ENCODE measurements at places on chromosomes 13 and 19.

GRCh38 chr13:89628567-89628966, 1718.9 kb upstream of the MIR17HG start:
- no peak for DNase-seq

GRCh38 chr13:20882206-20882605, 20.3 kb downstream of the XPO4 start:
- no peak for DNase-seq

DNA sequence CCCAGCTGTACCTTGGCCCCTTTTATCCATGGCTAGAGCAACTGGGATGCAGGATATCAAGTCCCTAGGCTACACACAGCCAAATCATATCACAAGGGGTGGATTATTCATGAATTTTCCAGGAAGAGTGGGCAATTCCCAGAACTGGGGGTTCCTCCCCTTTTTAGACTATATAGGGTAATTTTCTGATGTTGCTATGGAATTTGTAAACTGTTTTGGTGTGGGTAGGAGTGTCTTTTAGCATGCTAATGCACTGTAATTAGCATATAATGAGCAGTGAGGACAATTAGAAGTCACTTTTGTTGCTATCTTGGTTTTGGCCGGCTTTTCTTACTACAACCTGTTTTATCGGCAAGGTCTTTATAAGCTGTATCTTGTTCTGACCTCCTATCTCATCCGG, 18.0 kb upstream of the IGFL4 start:
- no peak for DNase-seq

DNA sequence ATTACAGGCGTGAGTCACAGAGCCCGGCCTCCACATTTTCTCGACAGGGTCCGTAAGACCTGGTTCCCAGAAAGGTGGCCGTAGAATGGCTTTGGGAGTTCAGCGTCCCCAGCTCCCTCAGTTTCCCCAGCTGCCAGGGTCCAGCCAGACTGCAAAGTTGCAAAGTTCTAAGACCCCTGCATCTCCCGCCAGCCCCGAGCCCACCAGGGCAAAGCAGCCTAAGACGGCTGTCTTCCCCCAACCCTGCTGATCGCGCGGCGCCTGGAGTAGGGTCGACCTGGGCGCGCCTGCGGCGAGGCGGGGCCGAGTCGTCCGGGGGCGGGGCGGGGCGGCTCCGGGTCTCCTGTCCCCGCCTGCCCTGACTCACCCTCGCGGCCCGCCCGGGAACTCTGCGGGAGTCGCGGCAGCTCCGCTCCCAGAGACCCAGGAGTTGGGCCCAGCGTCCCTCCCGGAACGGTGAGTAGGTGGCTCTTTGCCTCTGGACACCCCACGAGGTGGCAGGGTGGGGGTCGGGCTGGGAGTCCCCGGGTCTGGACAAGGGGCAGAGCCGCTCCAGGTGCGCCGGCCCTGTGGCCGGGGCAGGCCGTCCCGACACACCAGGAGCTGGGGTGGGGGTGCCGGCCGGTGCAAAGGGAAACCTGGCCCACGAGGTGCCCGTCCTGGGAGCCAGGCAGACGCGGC, at the start of gene LRRC8E:
Gene LRRC8E, plus strand, starts transcription at position 366 of the 681 bp plus-strand sequence. CDS start 7,094 bp downstream, outside the sequence.
- DNase-seq = no peak

DNA sequence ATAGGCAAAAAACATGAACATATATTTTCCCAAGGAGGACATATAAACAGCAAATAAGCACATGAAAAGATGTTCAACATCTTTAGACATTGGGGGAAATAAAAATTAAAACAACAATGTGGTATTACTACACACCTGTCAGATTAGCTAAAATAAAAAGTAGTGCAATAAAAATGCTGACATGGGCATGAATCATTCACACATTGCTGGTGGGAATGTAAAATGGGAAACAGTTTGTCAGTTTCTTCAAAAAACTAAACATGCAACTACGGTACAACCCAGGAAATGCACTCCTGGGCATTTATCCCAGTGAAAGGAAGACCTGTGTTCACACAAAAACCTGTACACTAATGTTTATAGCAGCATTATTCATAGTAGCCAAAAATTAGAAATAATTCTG, 5.3 kb upstream of the SUCLA2 start:
- DNase-seq = no peak

DNA sequence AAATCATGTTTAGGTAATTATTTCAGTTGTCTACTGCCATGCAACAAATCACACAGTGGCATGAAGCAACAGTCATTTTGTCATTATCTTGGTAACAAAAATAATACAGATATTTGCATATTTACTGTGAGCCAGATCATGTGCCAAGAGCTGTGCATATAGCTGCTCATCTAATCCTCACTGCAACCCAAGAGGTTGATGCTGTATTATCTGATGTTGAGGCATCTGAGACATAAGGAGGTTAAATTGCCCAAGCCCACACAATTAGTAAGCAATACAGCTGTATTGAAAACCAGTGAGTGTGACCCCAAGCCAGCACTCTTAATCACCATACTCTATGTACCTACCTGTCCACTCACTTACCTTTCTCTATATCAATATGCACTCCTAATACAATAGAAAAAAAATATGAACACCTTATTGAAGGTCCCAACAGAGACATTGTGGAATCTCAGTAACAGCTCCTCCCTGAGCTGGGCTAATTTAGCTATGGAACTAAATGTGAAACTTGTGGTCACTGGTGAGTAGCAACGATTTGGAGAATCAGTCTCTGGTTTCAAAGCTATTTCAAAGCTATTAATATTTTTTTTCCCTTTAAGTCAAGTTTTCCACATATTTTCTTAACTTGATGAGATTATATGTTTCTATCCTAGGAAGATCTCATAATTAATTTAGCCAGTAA, 185.2 kb downstream of the KLF12 start:
- DNase-seq = no peak

- DNase-seq = no peak
These were observed 157.1 kb downstream of the FGF14 start for GRCh38 chr13:102244607-102245227.

- no peak for DNase-seq
These were observed 197.7 kb downstream of the ZNF737 start for GRCh38 chr19:20367811-20368294.

GRCh38 chr19:13160557-13160956, 10.3 kb downstream of the IER2 start:
- DNase-seq = no peak

DNA sequence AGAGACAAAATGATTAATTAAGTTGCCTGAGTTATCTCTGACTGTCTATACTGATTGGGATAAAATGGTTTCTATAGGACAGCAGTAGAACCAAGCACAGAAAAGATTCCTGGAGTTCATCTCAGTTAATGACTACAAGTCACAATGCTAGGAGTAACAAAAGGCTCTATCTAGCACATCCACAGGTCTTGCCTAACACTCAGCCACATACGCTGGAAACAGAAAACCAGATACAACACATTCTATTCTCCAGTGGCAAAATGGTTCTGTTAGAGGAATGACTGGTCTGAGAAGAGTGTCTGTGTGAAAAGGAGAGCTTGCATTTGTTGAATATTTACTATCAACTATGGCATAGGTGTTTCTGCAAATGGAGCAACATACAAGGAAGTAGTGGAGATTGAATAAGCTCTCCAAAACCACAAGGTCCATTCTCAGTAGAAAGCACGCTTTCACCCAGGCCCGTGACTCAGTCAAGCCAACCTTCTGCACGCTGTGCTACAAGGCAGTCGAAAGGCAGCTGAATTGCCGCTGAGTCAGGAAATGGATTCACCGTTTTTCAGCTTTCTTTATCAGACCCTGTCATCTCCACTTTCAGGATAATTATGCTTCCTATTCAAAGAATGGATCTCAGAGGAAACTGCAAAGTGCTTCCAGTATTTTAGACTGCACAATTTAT, 761.5 kb downstream of the EFNB2 start:
- no peak for DNase-seq

DNA sequence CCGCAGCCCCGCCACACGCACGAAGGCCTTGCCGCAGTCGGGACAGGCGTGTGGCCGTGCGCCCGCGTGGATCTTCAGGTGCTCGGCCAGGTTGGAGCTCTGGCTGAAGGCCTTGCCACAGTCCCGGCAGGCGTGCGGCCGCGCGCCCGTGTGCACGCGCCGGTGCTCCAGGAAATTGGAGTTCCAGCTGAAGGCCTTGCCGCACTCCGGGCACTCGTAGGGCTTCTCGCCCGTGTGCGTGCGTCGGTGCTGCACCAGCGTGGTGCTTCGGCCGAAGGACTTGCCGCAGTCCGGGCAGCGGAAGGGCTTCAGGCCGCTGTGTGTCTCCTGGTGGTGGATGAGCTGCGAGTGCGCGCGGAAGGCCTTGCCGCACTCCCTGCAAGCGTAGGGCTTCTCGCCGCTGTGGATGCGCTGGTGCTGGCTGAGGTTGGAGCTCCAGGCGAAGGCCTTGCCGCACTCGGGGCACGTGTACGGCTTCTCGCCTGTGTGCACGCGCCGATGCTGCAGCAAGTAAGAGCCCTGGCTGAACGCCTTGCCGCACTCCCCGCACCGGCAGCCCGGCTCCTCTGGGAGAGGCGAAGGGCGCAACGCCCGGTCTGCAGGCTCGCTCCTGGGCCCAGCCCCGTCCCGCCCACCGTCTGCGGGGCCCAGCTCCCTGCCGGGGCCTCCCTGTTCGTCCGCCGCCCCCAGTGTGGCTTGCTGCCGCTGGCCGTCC, 3.6 kb upstream of the A1BG start:
- DNase-seq = no peak

DNA sequence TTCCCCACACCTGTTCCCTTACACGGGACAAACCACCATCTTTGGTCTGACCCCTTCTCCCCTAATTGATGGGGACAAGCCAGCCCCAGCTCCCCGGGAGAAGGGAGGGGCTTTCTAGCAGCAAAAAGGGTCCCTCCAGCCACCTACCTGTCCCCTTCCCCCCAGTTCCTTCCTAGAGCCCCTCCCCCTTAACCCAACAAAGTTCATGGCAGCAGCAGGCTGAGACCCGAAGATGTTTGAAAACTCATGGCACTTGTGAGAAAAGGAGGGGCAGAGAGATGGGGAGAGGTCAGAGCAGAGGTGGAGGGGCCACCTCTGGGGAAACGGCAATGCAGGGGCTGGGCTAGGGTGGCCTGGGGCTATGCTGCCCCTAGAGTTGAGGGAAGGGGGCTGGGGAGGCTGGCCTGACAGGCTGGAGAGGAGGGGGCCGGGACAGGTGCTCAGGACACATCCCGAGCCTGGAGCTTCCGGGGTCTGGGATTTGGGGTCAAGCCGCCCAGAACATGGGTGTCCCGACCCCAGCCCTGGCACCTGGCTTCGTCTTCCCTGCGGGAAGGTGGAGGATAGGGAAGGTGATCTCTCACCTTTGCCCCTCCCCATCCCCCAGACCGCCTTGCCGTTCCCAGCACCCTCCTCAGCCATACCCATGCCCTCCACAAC, 12.5 kb upstream of the ASF1B start:
- no peak for DNase-seq

GRCh38 chr13:98738213-98738612, 14.3 kb downstream of the SLC15A1 start:
- DNase-seq = no peak

DNA sequence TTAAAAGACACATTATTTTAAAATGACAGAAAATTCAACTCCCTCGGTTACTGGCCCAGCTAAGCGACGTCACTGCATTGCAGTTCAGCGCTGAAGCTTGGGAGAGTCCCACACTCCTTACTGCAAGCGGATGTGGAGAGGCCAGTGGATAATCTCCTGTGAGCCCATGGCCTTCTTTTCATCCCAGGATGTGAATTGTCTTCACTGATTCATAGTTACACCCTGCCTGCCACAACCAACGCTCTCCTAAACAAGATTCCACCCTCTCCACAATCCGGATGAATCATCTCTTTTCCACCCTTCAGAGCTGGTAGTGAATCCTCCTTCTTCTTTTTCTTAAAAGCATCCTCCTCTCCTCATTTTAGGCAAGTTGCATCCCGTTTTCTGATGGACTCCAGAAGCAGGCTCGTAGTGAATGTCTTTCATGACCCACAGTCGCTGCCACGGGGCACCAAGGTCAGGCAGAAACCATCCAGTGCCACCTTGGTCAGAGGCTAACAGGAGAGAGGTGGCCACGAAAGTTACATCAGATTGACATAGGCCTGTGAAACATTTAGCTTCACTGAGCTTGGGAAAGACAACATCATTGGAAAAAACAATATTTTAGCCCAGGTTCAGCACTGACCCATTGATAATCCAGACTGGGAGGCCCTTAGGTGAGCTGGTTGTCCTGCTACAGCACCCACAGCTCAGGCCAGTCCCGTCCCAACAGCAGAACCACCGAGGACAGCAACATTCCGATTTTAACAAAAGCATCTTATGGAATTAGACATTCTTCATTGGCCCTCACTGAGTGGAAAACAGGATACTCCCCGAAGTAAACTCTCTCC, 2.0 kb downstream of the GJB2 start:
- no peak for DNase-seq

- DNase-seq = no peak
These were observed 6.9 kb upstream of the FBXL3 start for GRCh38 chr13:77033717-77034302.

DNA sequence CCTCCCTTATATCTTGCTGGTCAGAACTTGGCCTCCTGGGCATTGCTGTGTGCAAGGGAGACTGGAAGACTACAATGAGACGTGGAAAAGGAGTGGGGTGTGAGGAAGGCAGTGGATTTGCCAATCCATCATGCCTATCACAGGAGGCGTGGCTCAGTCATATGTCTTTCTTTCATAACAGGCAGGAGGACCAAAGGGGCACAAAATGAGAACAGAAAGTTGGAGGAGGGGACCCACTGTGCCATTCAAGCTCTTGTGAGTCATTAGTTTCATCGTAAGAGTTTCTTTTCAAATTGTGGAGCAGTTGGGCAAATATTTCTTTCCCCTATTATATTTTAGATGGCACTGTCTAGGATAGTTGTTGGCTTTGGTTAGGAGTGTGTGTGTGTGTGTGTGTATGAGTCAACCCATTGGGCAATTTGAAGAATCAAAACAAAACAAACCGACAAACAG, 471.5 kb downstream of the TSHZ3 start:
- DNase-seq = no peak

DNA sequence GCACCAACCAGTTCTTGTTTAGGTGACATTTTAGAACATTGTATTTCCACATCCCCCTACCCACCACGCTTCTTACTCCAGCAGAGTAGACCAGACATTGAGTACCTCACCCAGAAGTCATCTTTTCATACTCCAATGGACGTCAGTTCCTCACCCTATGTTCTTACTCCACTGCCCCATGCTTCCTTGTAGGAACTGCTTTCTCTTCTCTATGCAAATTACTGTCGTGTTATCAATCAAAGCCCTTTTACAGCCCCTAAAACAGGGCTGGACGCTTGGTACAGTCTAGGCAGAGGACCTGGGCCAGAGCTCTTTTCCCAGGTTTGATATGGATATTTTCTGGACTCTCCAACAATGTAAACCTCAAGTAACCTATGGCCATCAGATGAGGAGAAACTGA, 58.2 kb downstream of the USP12 start:
- no peak for DNase-seq

- DNase-seq = no peak
These were observed 244.0 kb downstream of the DCLK1 start for GRCh38 chr13:35887115-35887666.

Data from GF-D8 (cell line).